ENCODE measurements at places on chromosomes 4 and X.

- DNase-seq: no peak
Observed at GRCh38 chrX:105114554-105115130, 105.9 kb downstream of the TEX13A start.

DNA sequence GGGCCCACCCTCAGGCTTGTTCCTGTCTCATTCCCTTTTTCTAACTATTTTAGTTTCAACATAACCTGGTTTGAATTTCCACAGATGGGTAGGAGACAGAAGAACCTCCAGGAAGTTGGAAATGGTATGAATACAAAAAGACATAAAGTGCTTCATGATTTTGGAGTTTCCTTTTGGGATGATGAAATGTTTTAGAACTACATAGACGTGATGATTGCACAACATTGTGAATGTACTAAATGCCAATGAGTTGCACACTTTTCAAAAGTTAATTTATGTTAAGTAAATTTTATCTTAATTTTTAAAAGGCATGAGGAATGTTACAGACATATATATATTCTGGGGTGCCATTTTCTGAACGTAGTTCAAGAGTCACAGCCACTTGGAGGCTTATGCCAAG lies 41.1 kb upstream of the IBSP start:
- DNase-seq: no peak

- DNase-seq: no peak
Observed at GRCh38 chr4:23916282-23916681, 26.4 kb upstream of the PPARGC1A start.

DNA sequence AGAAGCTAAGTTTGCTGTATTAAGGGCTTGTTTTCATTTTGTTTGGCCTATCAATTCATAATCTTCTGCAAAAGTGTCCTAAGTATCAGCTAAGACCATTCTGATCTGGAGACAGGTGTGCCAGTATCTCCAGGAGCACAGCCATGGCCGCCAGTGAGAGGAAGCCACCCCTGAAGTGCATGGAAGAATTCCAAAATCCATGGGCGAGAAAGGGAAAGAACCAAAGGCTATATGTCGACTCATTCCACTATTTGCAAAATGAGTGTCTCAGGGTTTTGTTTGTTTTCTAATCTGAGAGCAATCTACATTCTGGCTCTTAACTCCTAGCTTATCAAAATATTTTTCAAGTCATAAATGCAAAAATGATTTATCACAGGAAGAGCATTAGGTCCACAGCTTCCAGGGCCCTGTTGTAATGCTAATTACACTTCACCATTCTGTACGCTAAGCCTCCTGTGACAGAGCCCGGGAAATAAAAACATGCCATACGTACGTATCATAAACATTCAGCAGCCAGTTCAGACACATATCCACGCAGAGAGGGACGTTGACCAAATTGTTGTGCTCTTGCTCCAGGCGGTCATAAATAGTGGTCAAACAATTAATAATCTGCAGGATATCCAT lies 137.3 kb upstream of the FTHL17 start:
- DNase-seq: peak; percentile 55

DNA sequence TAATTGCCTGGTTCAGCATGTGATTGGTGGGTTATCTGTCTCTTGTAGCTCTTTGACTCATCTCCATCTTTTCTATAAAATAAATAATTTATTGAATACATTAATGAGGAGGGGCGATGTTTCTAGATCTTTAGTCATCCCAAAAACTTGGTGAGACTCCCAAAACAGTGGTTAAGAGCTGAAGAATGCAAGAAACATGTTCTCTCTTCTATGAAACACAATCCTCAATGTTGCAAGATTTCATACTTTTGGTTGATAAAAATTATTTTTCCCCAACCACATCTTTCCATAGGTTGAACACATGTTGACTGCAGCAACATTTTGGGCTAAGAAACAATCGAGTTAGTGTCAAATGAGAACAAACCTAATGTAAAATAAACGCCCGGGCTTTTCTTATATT lies 1.2 kb upstream of the TMEM47 start:
- DNase-seq: no peak

DNA sequence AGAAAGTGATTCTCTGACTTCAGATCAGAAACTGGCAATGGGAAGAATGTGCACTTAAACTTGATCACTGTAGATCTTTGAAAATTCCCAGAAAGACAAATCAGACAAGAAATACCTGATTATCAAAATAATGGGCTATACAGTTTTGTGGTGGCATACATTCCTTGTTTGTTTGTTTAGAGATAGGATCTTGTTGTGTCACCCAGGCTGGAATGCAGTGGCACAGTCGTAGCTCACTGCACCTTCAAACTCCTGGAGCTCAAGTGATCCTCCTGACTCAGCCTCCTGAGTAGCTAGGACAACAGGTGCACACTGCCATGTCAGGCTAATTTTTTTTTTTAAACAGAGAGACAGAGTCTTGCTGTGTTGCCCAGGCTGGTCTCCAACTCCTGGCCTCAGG lies 81.0 kb upstream of the SPRY1 start:
- no peak for DNase-seq

GRCh38 chrX:127459790-127460189 lies 592.4 kb downstream of the ACTRT1 start:
- no peak for DNase-seq

GRCh38 chr4:185773419-185773818 lies 38.6 kb downstream of the SORBS2 start:
- DNase-seq: no peak

GRCh38 chrX:150310881-150311280 lies 52.2 kb upstream of the MAMLD1 start:
- DNase-seq: no peak

- no peak for DNase-seq
Observed at GRCh38 chrX:39372115-39372514, 570.9 kb downstream of the MID1IP1 start.

DNA sequence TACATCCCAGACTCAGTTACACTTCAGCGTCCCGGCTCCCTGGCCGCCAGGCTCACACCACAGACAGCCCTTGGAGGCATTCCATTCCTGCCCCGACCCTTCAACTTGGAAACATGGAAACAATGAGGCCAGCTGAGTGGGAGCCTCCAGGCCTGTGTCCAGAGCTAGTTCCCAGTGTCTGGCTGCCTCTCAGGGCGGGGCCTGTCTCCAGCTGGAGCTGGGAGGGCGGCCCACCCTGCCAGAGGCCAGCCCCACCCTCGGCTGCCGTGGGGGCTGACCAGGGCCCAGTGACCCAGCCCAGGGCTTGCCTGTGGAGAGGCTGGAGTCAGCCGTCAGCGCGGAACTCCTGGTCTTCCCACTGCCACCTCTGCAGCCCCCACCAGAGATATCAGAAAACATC lies 37.4 kb upstream of the SPON2 start:
- no peak for DNase-seq

DNA sequence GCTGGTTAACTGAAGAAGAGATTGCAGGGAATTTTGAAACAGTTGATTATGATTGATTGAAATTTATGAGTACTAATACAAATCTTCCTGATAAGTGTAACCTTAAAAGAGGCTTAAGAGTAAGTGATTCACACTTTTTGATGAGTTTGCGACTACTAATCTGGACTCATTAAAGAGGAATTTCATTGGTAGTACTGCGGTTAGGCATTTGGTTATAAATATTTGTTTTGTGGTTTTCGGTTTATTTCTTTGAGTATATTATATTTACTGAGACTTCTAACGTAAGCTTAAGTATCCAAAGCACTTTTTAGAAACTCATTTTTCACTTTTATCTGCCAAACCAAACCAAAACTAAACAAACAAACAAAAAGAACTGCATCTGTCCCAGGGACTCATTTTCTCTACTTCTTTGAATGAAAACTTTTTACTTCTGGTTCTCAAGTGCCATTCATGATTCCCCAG lies 20.7 kb downstream of the SLIT2 start:
- DNase-seq: no peak

- no peak for DNase-seq
Observed at GRCh38 chrX:47814851-47815250, 21.9 kb upstream of the ZNF81 start.

DNA sequence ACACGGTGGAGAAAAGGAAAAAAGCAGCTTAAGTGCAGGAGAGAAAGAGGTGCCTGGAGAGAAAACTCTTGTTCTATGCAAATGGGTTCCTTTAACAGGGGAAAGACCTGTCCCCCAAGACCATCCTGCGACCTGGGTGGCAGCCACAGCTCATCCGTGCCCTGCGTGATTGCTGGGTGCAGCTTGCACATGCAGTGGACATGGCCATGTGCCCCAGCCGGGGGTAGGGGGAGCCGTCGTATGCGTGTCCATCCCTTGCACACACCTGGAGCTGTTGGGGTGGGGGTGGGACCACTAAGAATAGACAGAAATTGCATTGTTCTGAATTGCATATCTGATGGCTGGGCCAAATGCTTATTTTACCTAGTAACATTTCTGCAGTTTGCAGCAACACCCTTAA lies 171.9 kb downstream of the GUCY2F start:
- no peak for DNase-seq

- no peak for DNase-seq
Observed at GRCh38 chr4:99430106-99430505, 5.0 kb downstream of the ADH7 start.

GRCh38 chr4:41656106-41656505 lies 92.4 kb downstream of the PHOX2B start:
- no peak for DNase-seq

Measured in NCI-H2081 (cell line).